ENCODE measurements at places on chromosomes 5 and 9. TPM values are rescaled to one million over a fixed set of nuclear protein-coding genes. Genes with fewer than 3 reads are reported as not detected.

- DNase-seq: no peak
Measured at GRCh38 chr9:108664309-108665255, 191.2 kb downstream of the ACTL7B start.

DNA sequence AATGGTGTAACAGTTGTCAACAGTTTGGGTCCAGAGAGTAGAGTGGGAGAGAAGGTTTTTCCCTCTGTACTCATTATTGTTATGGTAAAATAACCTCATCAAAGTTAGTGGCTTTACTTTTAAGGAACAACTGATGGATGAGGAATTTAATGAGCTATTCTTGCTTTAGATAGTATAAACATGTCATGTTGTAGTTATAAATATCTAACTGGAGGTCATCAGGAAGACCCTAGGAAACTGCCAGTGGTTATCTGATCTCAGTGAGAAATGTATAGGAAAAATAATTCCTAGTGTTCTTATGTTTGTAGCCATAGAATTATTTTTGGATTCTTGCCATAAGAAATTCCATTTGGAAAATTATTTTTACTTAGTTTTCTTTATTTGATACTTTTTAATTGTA is 4.1 kb downstream of the ERCC6L2 start:
- no peak for DNase-seq

DNA sequence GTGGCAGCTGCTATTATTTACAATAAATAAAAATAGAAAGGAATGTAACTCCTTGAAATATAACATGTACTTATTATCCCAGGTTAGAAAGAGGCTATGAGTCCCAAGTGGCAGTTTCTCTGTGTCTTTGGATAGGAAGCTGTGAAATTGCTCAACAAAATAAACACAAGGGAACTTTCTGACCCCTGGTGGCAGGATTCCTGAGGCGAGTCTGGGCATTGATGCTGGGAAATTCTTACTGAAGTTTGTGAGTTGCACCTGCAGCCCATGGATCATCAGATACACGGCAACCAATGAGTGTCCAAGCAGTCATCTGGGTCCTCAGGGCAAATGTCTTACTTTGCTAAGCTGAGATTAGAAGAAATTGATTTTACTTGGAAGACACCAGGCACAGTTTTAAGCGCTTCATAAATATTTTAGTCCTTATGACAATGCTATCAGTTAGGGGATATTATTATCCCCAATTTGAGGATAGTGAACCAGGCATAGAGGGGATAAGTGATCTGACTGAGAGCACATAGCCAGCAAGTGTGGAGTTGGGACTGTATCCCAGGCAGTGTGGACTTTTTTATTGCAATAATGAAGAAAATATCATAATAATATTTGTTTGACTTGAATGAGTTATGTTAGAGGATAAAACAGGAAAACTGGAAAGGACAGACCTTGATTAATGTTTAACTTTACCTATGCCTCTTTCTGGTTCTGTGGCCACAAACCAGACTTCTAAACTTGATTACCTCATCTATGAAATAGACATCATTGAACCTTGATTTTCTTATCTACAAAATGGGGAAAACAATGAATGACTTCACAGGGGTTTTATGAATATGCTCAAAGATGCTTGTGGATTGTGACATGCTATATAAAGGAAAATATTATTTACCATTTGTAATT is 265.5 kb upstream of the ADAMTSL1 start:
- peak; percentile 26 for DNase-seq

DNA sequence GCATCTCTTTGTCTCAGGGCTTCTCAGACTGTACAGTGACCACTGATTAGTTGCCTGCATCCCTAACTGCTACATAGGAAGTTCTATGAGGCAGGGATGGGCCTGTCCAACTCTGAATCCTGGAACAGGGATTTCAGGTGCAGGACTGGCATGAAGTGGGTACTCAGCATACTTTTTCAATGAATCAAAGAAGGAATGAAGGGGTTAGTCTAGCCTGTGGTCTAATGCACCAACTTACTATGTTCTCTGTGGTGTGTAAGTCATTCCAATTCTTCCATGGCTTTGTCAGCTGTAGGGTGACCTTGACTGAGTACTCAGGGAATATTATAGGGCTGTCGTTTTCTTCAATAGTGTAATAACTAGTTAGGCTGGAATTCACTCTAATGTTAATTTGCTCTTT is 8.3 kb downstream of the COL15A1 start:
- no peak for DNase-seq

DNA sequence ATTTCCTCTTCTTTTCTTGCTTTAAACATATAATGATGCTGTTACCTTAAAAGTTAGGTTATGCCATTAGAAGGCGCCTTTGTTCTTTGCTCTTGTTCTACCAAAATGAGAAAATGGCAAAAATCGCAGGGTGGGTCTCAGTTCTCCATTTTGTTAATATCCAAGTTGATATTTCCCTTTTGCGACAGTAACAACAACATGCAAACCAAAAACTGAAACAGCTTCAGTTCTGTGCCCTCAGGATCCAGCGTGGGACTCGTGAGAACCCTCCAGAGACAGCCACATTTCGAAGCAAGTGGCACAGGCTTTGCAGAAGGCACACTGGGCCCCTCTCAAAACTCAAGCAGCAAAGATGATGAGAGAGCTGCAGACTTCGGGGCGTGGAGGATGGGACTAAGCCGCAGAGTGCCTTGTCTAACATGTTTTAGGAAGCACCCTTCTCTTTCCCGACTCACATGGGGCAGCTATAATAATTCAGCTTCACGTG is 33.0 kb upstream of the LCP2 start:
- DNase-seq: no peak

DNA sequence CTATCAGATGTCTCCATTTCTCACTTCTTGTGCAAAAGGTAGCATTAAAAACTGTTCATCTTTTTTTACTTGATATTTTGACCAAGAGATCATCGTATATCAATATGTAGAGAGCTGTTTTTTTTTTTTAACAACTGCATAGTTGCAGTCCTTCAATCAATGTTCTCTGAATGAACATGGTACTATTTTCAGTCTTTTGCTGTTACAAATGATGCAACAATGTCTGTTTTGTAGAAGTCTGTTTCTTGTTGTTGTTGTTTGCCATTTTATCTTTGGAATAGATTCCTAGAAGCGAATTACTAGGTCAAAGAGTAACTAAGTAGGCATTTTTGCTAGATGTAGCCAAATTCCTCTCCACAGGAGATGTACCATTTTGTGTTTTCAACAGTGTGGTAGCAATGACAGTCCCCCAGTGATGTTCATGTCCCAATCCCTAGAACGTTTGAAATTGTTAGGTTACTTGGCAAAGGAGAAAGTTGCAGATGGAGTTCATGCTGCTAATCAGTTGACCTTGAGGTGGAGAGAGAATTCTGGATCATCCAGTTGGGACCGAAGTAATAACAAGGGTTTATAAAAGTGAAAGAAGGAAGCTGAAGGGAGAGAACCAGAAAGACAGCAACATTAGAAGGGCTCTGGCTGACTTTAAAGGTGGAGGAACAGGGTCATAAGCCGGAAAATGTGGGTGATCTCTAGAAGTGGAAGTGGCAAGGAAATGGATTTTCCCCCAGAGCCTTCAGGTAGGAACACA is 6.3 kb downstream of the MTREX start:
- no peak for DNase-seq

- DNase-seq: no peak
Measured at GRCh38 chr5:88782571-88782970, 100.4 kb downstream of the MEF2C start.

The RFK gene
- total RNA-seq: 25.0 TPM

- DNase-seq: peak; percentile 88
Measured at GRCh38 chr9:1050125-1050895, at the start of gene DMRT2. DMRT2 (plus strand) TSS chr9:1050357; CDS start chr9:1051614, 1,257 bp downstream.

The GPSM1 gene
- 22.3 TPM for total RNA-seq
